ENCODE measurements at places on chromosomes 12 and 14.

GRCh38 chr12:90174198-90174510 is 465.5 kb upstream of the ATP2B1 start:
- no peak for DNase-seq

GRCh38 chr14:99478128-99478527 is 2.5 kb downstream of the SETD3 start:
- no peak for DNase-seq

DNA sequence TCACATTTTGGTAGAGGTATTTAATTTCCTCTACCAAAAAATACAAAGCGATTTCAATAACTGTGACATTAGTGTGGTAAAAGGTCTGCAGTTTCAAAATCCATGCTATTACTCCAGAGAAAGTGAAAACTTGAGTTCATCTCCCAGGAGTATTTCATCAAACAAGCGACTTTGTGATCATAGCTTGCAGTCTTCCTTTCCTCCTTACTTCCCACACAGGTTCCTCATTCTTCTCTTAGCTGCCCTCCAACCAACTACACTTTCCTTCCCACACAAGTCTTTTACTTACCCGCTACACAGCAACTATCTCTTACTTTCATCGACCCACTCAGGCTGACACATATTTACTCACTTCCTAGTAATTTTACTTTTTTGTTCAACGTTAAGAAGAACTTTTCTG is 413.4 kb upstream of the USP15 start:
- DNase-seq, result no peak

GRCh38 chr14:46323404-46323762 is 328.2 kb downstream of the RPL10L start:
- no peak for DNase-seq

DNA sequence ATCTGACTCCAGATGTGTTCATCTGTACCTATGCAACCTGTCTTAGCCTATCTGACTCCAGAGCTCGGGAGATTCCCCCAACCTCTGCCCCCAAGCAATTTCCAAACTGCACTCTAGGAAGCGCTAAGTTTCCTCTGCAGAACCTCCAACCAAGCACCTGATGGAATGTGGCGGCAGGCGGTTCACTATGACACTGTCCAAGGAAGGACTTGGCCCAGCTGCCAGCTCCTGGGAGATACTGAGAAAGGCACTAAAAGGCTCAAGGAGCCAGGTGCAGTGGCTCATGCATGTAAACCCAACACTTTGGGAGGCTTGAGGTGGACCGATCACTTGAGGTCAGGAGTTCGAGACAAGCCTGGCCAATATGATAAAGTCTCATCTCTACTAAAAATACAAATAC is 244.0 kb downstream of the BCL11B start:
- no peak for DNase-seq

DNA sequence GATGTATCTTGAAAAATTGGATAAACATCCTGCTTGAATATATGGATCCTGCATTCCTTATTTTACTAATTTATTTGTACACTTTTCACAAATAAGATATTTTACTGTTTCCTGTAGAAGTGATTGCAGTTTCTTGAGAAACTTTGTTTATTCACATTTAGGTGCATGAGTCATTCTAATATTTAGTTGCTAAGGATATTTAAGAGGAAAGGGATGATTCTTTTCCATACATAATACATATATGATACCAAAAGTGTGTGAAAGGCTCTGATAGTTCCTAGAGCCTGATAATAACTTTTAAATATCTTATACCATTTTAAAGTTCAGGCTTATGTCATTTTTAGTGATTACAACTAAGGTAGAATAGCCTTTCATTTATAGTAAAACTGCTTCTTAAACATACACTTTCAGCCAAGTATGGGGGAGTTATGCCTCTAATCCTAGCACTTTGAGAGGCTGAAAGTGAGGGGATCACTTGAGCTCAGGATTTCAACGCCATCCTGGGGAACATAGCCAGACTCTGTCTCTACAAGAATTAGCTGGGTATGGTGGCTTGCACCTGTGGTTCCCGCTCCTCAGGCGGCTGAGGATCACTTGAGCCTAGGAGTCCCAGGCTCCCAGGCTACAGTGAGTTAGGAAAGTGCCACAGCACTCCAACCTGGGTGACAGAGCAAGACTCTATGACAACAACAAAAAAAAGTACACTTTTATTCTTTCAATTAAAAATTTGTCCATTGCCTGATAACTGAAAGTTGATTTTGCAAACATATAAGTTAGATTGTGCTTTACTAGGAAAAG is 262.6 kb upstream of the LRIG3 start:
- no peak for DNase-seq

DNA sequence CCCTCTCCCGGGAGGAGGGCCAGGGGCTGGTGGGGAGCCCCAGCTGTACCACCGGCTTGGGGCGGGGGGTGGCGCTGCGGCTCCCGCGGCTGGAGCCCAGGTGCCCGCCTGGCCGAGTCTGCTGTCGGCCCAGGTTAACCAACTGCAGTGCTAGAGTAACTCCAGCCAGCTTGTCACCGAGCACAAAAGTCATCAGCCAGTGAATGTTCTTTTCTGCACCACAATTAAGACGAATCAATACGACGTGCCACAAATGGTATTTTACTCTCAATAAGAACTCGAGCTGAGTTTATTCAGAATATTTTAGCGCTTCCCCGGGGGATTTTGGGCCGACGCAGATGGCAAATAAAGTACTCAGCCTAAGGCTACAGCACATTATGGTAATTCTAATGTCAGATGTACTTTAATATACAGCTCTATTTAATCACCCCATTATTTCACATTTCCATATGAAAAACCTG is 83.2 kb downstream of the BCL11B start:
- no peak for DNase-seq

DNA sequence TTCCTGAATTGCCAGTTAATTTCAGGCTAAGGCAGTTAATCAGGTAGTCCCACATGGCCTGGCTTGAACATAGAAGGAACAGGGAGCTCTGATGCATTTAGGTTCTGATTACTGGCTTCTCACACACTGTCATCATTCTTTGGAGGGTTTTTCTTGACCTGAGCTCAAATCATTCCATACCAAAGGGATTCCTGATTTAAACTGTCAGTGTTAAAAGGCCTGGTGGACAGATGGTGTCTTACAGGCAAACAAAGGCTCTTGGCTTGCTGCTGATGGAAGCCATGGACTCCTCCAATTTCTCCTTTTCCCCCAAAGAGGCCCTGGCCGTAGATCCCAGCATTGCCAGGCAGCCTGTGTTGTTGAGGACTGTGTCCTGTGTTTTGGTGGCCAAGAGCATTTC is 30.2 kb downstream of the CACNA1C start:
- no peak for DNase-seq

DNA sequence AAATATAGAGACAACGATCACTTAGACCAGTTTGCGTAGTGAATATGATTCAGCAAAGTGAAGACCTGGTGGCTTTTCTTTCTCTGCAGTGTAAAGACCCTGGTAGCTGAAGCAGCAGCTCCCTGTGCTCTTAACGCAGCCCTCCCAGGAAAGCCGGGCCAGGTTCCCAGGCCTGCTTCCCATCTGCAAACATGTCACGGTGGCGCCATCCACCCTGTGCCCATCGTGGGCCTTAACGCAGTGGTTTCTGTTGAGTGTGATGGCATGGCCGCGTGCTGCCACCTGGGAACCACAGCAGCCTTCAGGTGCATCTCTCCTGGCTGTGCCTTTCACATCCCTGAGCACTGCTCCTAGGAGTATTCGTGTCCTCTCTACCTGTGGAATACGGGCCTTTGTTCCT is 71.5 kb downstream of the WDR20 start:
- no peak for DNase-seq

DNA sequence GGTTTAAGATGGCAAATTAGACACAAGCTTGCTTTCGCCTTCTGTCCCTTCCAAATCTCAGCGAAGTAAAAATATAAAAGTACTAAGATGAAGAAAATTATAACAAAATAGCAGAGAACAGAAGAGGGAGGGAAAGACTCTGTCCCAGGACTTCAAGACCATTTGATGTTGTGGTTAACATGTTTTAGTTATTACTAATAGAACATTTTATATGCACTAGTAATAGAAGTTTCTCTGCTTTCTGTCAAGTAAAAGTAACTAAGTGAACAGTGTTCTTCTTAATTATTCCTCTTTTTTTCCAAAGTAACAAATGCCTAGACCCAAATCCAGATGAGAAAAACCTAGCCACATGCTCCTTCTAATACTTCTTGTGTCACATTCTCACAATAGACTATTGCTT is 85.1 kb upstream of the DAAM1 start:
- no peak for DNase-seq

DNA sequence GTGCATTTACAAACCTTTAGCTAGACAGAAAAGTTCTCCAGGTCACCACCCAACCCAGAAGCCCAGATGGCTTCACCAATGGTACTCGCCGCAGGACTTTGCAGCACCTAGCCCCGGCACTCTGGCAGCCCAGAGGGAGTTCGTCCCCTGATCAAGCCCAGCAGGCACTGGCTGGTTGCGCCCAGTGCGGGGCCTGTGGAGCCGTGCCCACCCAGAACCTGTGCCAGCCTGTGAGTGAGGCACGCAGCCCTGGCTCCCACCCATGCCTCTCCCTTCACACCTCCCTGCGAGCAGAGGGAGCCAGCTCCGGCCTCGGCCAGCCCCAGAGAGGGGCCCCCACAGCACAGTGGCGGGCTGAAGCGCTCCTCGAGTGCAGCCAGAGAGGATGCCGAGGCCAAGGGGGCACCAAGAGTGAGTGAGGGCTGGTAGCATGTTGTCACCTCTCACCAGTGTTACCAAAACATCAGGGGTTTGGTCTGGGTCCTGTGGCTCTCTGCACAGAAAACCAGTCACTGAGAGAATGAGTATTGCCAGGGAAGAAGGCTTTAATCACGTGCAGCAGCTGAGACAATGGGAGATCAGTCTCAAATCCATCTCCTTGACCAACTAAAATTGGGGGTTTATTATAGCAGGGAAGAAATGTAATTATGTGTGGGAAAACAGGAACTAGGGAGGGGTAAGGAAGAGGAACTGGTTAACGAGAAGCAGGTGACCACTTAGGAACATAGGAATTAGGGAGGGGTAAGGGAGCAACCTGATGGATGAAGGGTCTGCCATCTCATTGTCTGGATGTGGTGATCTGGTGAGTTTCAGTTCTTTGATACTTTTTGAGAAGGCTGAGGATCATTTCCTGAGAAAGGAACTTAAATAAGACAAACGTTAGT is 151.3 kb downstream of the NUBPL start:
- DNase-seq, result no peak

DNA sequence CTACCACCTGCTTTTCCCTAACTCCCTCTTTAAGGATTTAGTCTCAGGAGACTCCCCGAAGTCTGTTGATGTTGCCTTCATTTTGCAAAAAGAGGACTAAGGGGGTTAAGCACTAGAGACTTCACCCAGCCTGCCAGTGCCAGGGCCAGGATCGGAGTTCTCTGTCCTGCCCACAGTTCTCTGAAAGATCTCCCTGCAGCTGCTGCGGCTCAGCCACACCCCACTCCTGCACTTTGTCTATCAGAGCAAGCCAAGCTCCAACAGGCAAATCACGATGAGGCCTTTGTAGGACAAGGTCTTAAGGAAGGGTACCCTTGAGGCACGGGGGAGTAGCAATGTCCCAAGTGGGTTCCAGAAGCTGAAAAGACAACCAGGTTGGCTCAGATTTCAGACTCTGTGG is 148.8 kb upstream of the EGLN3 start:
- no peak for DNase-seq

DNA sequence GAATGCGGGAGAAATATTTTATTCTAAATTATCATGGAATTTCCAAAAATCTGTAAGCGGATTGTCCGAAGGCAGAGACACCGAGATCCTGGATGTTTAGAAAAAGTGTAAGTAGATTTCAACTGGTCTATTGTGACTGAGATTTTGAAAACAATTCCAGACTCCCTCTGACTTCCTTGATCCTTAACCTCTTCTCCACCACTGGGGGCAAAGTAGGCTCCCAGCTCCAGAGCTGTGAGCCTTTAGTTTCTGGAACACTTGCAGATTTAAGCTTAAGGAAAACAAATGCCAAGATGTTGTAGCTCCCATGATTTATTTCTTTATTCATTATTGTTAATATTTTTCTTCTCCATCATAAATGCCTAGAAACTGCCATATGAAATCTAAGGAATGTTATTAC is 1320.5 kb upstream of the SEL1L start:
- no peak for DNase-seq

GRCh38 chr12:9334041-9334692 is 126.0 kb upstream of the PZP start:
- DNase-seq, result no peak

- no peak for DNase-seq
Measured at GRCh38 chr14:68203871-68204270, 384.3 kb downstream of the RAD51B start.

GRCh38 chr14:92960706-92961566 is 38.0 kb downstream of the CHGA start:
- no peak for DNase-seq

DNA sequence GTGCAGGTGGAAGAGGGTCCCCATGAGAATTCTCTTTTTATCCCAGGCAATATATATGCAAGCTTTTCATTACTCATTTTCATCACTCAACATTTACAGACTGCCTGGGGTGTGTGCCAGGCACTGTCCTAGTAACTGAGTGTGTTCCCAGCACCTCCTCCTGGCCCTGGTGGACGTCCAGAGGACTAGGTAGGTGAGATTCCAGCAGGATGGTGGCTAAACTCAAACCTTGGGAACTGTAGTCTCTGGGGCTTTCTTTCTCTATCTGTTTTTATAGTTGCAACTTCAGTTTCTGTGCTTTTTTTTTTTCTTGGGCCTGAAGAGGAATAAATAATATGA is 63.8 kb downstream of the SUSD6 start:
- DNase-seq, result no peak

- DNase-seq, result no peak
Measured at GRCh38 chr12:104064842-104065427, 604 bp downstream of the HCFC2 start.

DNA sequence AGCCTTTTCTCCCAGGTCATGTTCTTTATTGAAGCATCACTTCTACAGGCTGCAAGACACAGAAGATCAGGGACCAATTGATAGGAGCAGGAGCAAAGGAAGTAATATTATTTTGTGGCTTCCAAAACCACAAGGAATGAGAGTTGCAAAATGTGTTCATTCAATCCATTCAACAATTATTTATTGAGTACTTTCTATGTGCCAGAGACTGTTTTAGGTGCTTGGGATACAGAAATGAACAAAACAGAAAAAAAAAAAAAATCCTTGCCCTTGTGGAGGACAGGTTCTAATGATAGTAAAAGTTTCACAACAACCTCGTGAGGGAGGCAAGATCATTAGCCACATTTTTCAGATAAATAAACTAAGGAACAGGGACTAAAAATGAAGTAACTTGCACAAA is 20.1 kb upstream of the DACT1 start:
- no peak for DNase-seq

DNA sequence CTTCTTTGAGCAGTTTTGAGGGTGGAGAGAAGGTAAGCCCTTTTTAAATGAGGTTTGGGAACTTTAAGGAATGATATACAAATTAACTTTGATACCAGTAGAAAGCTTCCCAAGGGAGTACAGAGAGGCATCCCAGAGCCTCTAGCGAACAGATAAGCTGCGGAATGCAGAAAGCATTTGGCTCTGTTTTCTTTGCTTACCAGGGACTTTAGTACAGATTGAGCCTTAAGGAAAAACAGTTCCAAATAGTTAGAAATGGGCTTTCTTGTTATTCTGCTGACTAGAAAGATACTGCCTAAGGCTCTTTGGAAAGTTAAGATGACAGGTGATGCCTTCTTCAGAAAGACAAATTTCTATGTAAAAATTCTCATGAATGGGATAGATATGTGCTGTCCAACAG is 261.7 kb upstream of the FOXN3 start:
- DNase-seq, result no peak

- DNase-seq, result no peak
Measured at GRCh38 chr12:51817027-51817953, 31.2 kb downstream of the FIGNL2 start.

- no peak for DNase-seq
Measured at GRCh38 chr12:66392266-66392915, 90.1 kb downstream of the HELB start.

- no peak for DNase-seq
Measured at GRCh38 chr14:56193347-56193746, 75.1 kb downstream of the PELI2 start.
